ENCODE measurements at places on chromosomes 5 and 9.

GRCh38 chr5:74530326-74531050 is 110.0 kb downstream of the ENC1 start:
- no peak for DNase-seq

GRCh38 chr9:445033-445432 is 230.4 kb downstream of the DOCK8 start:
- no peak for DNase-seq

DNA sequence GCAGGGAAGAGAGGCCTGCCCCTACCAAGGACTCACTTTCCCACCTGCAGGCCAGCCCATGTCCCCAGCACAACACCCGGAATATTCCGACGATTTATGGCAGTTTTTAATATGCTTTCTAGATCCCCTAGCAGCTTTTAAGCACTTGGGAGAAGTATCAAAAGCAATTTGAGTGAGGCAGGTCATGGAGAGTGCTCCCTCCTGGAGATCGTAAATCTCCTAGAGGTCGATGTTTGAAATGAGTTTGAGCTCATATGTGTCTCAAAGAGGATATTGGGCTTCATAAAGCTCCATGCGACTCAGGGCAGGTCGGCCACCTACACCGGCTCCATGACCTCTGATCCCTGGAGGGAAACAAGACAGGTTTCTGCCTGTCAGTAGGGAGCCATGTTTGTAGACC is 27.3 kb downstream of the CFAP90 start:
- no peak for DNase-seq

DNA sequence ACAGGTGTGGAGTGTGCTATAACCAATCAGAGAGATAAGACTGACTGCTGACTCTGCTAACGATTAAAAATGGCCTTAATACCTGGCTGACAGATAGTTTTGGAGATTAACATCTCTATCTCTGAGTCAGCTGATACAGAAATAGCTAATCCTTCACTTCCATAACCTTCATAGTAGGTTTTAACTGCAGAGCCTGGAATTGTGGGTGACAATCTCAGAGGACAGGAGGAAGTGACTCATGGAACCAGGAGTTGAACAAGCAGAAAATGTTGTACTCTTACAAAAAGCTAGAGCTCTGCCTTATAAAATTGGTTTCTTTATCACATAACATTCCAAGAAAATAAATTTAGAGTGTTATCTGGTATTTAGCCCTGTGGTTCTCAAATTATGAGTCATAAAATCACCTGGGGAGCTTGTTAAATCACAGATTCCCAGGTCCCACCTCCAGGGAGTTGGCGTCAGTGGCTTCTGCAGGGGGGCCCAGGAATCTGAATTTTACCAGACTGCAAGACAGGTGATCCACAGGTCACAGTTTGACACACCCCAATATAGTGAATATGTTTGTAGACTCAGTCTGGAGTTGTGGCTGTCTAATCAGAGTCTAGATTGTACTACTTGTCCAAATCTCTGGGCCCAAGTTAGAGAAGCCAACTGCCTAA is 44.4 kb upstream of the AFAP1L1 start:
- no peak for DNase-seq

- DNase-seq: no peak
These were observed 42.1 kb upstream of the OLFM1 start for GRCh38 chr9:135045264-135045927.

DNA sequence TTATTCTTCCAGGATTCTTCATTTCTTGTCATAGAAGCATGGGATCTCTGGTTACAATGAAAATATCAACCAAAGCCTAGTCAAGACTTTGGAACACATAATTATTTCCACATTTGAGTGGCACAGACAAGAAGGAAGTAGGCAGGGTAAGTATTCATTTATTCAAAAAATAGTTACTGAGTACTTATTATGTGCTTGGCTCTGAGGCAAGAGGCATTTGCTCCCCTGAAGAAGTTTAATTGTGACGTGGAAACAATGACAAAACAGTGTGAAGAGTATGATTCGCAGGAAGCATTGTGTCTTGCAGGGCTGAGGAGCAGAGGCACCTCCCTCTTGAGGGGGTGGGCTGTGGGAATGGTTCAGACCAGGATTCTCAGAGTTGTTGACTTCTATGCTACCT is 45.0 kb upstream of the TNFSF15 start:
- no peak for DNase-seq

GRCh38 chr5:5178580-5178979 is 38.5 kb downstream of the ADAMTS16 start:
- DNase-seq: no peak

- no peak for DNase-seq
These were observed 21.7 kb downstream of the SLC6A18 start for GRCh38 chr5:1246711-1247431.

GRCh38 chr9:130417602-130418001 is 27.2 kb upstream of the ASS1 start:
- DNase-seq: peak; percentile 22

- no peak for DNase-seq
These were observed 1375.4 kb upstream of the WWC1 start for GRCh38 chr5:166916021-166916420.

DNA sequence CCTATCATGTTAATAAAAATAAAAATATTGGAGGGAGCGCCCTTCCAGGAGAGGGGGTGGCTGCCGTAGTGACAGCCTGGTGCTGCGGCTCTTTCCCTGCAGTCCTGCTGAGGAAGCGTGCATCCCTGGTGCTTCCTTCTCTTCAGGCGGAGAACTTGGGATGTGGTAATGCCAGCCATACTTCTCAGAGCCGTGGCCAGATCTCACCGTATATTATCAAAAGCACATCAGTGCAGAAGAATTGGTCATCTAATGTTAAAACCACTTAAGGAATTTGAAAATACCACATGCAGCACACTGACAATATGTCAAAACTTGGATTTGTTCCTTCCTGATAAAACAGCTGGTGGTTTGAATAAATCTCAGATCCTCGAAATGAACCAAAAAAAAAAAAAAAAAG is 17.7 kb downstream of the C9orf40 start:
- no peak for DNase-seq

- DNase-seq: no peak
These were observed 138.8 kb downstream of the PIK3R1 start for GRCh38 chr5:68354315-68354714.

DNA sequence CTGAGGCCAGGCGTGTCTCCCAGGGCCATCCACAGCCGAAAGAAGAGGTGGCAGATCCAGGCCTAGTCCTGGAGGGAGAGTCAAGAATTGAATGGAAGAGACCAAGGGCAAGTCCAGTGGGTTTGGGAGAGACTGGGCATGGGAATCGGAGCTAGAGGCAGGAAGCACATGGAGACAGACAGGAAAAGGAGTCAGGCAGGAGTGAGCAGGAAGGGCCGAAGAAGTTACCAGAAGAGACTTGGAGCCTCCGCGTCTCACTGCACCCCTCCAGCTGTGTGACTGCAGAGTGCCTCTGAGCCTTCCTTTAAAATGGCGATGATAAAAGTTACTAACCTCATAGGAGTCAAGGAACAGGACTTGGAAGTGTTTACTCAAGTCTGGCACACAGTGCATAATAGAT is 64.4 kb upstream of the ANGPTL2 start:
- DNase-seq: no peak

DNA sequence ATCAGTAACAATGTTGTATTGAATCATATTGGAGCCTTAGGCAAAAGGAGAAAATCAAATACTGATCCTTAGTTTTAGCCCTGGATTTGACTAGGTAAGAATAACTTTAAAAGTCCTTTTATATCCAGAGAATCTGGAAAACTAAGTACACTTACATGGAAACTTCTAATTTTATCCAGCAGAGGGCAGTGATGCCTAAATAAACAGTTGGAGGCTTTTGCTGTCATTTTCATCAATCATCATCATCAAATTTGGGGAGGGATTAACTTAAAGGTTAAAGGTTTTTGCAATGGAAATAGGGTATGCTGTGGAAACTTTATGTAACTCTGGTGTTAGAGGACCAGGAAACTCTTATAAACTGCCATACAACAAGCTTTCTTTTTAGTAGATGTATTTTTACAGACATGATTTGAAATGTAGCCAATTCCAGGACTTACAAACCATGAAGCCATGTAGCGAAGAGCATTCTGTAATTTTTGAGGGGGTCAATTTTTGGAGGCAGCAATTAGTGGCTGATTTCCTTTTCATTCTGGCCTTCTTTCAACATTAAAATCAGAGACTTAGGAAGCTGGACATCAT is 112.7 kb downstream of the OSTF1 start:
- DNase-seq: peak; percentile 27

GRCh38 chr5:55750063-55750462 is 12.2 kb downstream of the DDX4 start:
- no peak for DNase-seq
